ENCODE measurements at places on chromosomes 4 and X.
A peak's percentile ranks its signal among the peaks of the same experiment; 100 is the strongest.

- DNase-seq, result no peak
Observed at GRCh38 chr4:187504974-187505797, 490.4 kb upstream of the ZFP42 start.

GRCh38 chr4:97560009-97560408 is 583.3 kb downstream of the STPG2 start:
- DNase-seq, result no peak

GRCh38 chrX:30659421-30659820 is 6.2 kb downstream of the GK start:
- no peak for DNase-seq

DNA sequence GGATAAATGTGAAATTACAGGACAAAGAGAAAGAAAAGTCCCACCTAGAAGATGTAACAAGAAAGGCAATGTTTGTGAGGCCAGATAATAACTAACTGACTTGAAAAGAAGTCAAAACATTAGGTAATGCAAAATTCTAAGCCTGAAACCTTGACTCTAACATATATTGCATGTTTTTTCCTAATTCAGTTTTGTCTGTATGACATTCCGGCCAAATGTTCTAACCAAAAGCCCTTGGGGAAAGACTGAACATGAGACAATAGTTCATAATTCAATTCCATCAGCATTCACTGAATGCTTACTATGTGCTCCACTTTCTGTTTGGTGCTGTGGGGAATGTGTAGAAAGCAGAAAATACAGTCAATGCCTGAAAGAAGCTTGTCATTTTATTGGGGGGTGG is 84.8 kb upstream of the PLAC1 start:
- DNase-seq, result no peak

DNA sequence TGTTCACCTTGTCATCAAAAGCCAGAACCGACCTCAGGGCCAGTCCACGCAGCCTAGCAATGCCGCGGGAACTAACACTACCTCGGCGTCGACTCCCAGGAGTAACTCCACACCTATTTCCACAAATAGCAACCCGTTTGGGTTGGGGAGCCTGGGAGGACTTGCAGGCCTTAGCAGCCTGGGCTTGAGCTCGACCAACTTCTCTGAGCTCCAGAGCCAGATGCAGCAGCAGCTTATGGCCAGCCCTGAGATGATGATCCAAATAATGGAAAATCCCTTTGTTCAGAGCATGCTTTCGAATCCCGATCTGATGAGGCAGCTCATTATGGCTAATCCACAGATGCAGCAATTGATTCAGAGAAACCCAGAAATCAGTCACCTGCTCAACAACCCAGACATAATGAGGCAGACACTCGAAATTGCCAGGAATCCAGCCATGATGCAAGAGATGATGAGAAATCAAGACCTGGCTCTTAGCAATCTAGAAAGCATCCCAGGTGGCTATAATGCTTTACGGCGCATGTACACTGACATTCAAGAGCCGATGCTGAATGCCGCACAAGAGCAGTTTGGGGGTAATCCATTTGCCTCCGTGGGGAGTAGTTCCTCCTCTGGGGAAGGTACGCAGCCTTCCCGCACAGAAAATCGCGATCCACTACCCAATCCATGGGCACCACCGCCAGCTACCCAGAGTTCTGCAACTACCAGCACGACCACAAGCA is 898 bp downstream of the UBQLN2 start:
- DNase-seq, result peak; percentile 4

GRCh38 chrX:101407167-101407747 is 468 bp downstream of the GLA start:
- DNase-seq, result no peak

GRCh38 chr4:73952352-73952751 is 29.5 kb downstream of the PF4 start:
- no peak for DNase-seq

GRCh38 chr4:54961357-54961975 is 163.9 kb downstream of the KDR start:
- DNase-seq, result no peak

DNA sequence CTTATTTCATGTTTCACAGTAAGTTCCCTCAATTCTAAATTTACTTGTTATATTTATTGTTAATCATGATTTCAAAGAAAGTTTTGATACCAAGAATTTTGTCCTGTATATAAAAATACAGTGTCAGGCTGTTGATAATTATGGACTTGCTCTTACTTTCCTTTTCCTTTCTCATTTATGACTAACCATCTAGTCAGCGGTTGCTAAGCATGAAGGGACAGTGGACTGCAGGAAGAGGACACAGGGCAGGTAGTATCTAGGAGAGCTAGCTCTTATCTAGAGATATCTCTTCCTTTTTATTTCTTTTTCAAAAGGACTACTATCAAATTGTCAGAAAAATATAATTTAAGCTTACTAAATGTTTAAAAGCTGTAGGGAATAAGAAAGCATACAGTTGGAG is 1.6 kb downstream of the OPRPN start:
- DNase-seq, result no peak

GRCh38 chr4:97998203-97998602 is 145.1 kb downstream of the STPG2 start:
- DNase-seq, result no peak

DNA sequence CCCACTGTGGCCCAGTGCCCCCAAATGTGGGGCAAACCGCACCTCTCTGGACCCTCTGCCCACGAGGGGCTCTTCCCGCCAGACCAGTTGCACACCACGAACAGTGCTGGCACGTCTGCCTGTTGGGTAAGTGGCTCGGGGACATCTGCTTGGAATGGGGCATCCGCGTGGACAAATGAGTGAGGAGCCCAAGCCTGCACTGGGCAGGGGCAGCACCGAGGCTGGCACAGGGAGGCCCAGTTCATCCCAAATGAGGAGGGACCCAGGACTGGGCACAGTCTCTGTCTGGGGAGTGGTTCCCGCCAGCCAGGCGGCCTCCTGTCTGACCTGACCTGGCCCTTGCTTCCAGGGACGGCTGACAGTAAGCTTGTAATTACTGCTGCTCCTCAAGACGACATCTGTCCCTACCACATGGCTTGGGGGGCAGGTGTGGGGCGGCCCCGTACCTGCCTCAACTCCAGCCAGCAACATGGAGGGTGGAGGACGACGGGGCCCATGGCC is 3.2 kb downstream of the SPON2 start:
- DNase-seq, result no peak

DNA sequence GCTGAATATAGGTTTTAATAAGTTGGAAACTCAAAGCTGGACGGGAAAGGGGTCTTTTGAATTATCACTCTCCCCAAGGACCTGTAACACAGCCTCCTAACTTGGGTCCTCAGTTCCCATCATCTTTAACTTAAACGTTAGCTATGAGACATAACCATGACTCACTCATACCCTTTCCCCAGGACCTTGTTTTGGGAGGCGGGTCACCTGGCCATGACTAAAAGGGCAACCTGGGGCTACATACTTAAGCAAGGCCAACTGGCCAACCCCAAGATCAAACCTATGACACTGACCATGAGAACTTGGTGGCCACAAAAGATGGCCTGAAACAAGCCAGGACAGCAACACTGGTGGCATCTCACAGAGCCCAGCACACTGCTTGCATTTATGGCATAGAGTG is 89.0 kb downstream of the SH3KBP1 start:
- no peak for DNase-seq

DNA sequence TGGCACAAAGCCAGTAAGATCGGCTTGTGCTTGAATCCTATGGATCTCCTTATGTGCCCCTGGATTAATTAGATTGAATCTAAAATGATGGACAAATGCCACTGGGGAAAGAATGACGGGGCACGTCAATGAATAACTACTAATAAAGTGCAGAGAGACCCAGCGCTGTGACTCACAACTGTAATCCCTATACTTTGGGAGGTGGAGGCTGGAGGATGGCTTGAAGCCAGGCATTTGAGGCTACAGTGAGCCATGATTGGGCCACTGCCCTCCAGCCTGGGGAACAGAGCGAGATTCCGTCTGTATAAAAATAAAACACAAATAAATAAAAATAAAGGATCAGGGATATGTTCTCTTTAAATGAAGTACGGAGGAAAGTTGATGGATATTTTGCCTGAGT is 179.4 kb downstream of the DCHS2 start:
- DNase-seq, result no peak

GRCh38 chr4:188779581-188779980 is 640.3 kb downstream of the TRIML1 start:
- DNase-seq, result no peak

DNA sequence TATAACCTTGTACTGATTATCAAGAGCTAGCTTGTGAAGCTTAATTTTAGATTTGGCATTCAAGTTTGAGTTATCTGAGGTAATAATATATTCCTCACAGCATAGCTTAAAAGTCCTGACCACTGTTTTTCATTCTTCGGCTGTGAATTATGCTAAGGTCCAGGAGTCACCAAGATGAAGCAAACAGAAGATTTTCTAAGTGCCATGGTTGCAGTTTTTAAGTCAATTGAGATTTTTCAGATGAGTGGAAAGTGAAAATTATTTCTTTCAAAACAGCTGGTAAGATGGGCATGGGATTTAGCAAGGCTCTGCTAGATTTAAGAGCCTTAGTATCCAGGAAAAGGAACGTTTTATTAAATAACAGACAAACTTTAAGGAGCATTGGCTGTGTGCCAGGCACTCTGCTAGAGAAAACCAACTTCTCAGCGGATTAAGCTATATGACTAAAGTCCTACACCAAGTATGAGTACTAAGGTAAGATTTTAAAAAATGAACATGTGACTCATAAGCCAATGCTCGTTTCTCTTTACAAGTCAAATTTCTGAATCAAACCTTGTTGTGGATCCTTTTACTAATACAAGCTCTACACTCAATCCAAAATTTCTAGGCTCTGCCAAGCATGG is 149.9 kb upstream of the IL15 start:
- DNase-seq, result no peak

- no peak for DNase-seq
Observed at GRCh38 chrX:20221902-20222301, 44.8 kb downstream of the RPS6KA3 start.

DNA sequence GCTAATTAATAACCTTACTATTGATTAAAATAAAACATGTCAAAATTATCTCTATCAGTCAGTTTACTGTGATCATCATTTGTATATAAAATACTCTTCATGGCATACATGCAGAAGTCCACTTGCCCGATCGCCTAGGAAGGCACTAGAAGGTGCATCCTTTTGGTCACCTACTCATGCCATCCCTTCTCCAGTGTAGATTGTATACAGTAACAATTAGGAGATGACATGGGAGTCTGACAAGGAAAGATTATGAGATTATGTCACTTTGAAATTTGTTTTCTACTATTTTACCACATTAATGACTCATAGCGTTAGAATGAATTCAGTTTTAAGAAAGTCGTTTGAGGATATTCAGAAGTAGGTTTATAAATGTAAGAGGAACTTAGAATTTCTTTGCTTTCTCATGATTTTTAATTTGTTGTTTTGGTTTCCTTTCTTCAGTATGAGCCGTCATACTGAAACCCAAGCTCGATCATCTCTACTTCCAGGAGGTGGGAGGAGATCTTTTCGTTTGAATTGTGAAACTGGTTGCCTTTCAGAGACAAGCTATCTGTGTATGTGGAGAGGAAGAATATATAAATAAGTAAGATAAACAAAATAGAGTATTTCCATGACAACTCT is 51.1 kb upstream of the UNC5C start:
- no peak for DNase-seq

- peak; percentile 49 for DNase-seq
Observed at GRCh38 chr4:112523764-112524505, 8.0 kb upstream of the NEUROG2 start.

GRCh38 chrX:55008571-55009358 is 8.6 kb downstream of the APEX2 start:
- DNase-seq, result no peak

DNA sequence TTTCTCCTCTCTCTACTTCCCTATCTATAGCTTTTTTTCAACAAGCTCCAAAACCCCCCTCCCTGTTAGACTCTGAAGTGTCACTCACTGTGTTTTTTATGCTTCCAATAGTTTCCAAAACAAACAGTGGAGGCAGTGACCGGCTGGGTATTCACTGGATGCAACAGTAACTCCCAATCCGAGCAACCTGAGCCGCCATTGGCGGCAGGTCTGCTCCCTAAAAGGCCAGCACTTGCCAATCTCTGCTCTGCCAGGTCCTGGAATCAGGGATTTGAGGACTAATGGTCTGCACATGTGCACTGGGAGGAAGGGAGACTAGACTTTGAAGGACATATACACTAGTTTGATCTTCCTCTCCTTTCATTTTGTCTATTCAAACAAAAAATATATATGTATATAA is 7.1 kb downstream of the TBX22 start:
- DNase-seq, result no peak

DNA sequence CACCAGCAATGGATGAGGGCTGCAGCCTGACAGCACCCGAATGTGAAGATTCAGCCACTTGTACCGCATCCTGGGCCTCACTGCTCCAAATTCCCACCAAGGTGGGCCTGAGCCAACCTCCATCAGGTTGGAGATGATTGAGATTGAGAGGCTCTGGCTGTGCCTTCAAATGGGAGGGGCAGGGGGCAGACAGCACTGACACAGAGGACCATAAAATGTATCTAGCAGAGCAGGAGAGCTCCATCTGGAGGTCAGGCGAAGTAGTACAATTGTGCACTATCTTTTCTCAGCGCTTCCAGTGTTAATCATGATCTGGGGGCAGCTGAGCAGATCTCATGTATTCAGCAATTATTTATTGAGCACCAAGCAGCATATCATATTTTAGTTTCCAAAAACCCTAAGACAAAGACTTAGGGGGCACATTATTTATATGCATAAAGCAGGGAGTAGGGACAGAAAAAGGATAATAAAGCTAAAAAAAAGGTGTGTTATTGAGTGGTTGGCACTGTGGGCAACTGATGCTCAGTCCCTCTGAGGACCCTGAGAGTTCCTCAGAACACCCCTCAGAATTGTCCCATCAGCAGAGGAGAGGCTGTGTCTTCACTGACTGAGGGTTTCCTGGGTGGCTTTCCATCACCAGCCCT is 31.6 kb upstream of the C1QTNF7 start:
- no peak for DNase-seq

DNA sequence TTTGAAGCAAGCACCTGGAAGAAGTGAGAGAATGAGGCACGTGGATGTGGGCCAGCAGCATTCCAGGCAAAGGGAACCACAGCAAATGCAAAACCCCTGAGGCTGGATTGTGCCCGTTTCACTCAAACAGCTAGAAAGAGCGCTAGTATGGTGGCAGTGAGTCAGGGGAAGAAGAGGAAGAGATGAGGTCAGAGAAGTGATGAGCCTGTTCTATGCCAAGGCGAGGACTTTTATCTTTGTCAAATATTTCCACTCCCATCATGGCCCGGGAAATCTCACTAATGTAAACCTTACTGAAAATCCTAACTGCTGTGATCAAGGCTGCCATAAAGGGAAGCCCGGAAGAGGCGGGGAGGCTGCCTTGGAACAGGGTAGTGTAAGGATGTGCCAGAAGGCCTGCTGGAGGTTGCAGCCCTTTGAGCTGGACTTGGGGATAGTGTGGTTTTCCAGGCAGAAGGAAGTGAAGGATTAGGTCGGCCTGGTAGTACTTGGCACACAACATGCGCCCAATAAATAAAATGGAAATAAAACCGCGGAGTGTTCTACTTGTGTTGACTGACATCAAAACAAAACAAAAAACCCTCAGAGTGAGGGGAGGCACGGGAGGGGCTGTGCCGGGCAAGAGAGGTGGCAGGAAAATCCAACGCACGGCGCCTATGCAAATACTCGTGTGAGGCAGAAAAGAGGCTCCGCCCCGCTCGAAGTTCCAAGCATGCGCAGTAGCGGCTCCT is 1.2 kb upstream of the CDK16 start:
- DNase-seq, result no peak
